Vagina (tissue), 2 donors: ENCODE measurements at places on chromosomes 1 and 21. TPM values are rescaled to one million over a fixed set of nuclear protein-coding genes. Genes with fewer than 3 reads are reported as not detected.

RCSD1 gene
- total RNA-seq = 11.5 TPM

TFF3 gene
- total RNA-seq = 31.9 TPM

DENND2D gene
- total RNA-seq = 25.5 TPM

OR2T2 gene
- not detected for total RNA-seq

UBQLN4 gene
- total RNA-seq = 27.0 TPM

FAM167B gene
- total RNA-seq = 3.7 TPM

GABRD gene
- total RNA-seq = not detected

URB1 gene
- 23.8 TPM for total RNA-seq

KLF17 gene
- 0.25 TPM for total RNA-seq

- DNase-seq = peak; percentile 70
Measured at GRCh38 chr21:45152265-45152746, 77.9 kb downstream of the ADARB1 start.

GRCh38 chr1:73947009-73947408 is 251.0 kb downstream of the LRRIQ3 start:
- DNase-seq = no peak

GRCh38 chr21:46557469-46557868 is 47.4 kb downstream of the S100B start:
- DNase-seq = no peak

GRCh38 chr1:95636897-95637296 is 402.9 kb downstream of the RWDD3 start:
- no peak for DNase-seq

- no peak for DNase-seq
Measured at GRCh38 chr1:87167848-87168525, 160.7 kb upstream of the LMO4 start.

DNA sequence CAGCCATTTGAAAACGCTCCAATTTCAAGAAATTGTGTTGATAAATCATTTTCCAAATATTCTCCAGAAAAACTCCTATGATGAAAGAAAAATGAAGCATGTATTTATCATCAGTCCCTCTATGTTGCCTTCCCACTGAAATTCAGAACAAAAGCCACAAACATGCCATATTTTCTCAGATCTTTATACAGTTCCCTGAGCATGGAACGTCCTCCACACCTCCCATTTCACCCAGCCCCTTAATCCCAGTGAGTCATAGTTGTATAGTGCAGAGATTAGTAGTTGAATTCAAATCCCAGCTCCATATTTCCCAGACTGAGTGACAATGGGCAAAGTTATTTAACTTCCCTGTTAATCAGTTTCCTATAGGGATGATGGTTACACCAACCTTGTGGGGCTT is 20.6 kb upstream of the NPL start:
- no peak for DNase-seq

GRCh38 chr1:205554026-205554811 is 49.8 kb downstream of the CDK18 start:
- DNase-seq = no peak

- DNase-seq = no peak
Measured at GRCh38 chr21:36163750-36164741, 7.4 kb downstream of the DOP1B start.

DNA sequence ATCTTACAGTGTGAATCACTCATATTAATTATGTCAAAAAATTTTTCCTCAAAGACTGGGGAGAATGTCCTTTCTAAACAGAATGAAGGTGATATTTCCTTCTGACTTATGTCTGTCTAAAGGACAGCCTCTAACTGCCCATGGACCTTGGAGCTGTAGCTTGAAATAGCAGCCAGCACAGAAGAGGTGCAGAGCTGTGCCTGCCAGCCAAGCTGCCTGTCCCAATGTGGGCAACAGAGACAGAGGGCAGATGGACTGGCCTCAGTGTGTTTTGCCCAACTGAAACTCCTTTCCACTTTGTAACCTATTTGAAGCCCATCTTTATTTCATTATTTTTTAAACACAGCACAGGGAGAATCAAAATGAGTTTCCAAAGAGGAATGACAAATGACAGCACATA is 97.6 kb upstream of the DYNLT5 start:
- no peak for DNase-seq

- no peak for DNase-seq
Measured at GRCh38 chr1:60848583-60849188, 233.7 kb upstream of the NFIA start.

GRCh38 chr1:5949761-5950100 is 42.5 kb downstream of the NPHP4 start:
- peak; percentile 49 for DNase-seq

- DNase-seq = no peak
Measured at GRCh38 chr1:230186003-230186863, 119.2 kb downstream of the GALNT2 start.

- no peak for DNase-seq
Measured at GRCh38 chr1:38000529-38001455, 4.5 kb downstream of the FHL3 start.

DNA sequence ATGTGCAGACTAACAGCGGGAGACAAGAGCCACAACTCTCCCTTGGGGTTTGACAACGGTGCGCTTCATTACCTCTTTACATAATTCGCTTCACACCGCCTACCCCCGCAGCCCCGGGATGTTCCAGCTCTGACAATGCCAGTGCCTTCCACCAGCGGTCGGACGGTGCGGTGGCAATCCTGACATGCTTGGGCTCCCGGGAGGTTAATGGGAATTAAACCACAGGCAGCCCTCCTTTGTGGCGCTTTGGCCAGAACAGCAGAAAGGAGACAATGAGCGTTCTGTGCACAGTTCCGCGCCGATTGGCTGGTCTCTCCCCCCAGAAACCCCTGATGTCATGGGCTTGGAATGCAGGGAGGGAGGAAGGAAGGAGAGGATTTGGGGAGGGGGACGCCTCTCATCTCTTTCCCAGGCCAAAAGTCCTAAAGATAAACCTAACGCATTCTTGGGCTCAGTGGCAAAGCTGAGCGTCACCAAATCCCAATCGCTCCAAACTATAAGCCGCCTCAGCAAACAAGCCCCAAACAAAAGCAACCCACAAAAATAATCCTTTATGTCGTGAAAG is 1.3 kb downstream of the CNN3 start:
- no peak for DNase-seq

DNA sequence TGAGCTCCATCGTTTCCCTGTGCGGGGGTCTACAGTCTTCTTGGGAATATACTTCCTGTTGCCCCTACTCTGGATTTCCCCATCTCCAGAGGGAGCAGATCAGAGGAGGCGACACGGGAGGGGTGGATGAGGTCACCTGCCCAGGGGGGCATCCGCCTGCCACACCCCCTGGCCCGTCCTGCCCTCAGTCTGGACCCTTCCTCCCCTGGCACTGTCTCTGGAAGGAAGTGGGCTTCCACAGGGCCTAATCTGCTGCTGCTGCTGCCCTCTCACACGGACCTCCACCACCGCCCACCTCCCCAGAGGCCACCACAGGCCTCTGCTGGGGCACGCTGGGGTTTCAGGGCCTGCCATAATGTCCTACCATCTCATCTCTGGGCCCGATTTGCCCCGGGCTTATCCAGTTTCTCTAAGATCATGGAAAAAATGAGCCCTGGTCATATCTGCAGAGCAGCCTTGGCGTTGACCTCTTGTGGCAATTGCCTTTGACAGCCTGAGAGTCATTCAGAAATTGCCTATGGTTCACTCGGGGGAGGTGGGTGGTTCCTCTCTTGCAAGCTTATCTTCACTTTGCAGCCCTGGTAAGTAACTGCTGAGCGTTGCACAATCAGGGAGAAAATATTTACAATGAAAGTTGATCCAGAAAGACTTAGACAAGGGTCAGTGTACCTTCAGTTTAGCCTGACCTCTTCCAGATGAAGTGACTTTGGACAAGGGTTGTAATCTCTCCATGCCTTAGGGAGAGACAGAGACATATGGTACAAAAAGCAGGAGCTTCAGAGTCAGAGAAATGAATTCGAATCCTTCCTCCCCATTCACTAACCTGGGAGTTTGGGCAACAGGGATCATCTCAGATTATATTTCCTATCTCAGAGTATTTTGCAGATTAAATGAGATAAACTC is 252.4 kb downstream of the TOMM20 start:
- no peak for DNase-seq

- DNase-seq = no peak
Measured at GRCh38 chr1:150887018-150887417, at the start of gene CTXND2. CTXND2 (plus strand) TSS chr1:150887136; CDS start chr1:150912315, 25,179 bp downstream.

GRCh38 chr1:107879927-107880326 is 85.1 kb downstream of the VAV3 start:
- no peak for DNase-seq

DNA sequence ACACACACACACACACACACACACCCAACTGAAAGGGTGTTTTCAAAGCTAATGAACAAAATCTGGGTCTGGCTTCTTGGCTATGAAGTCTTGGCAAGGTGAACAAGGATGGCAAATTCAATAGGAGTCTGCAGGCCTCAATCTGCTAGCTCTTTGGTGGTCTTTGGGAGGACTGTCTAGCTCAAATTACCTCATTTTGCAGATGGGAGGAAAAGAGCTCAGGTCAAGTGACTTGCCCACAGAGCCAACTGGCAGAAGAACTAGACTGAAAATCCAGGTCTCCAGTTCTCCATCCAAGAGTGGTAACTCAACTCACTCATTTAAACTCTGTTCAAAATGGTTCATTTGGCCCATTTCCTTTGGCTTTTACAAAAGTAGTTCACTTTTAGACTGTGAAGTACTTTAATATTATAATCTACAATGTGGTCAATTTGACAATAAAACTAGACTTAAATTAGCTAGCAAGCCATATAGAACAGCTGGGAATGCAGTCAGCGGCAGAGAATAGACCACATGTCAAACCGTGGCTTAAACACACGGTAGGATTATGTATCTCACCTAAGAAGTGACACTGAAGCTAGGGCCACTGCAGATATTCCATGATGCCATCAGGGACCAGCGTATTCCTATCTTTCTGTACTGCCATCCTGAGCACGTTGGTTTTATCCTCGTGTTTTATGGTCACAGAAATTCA is 112.9 kb downstream of the APP start:
- no peak for DNase-seq
